ENCODE measurements at places on chromosomes 12 and 14. TPM values are rescaled to one million over a fixed set of nuclear protein-coding genes. Genes with fewer than 3 reads are reported as not detected.
A peak's percentile ranks its signal among the peaks of the same experiment; 100 is the strongest.

Gene HVCN1
- 12.4 TPM for total RNA-seq

Gene CCDC198
- not detected for total RNA-seq

Gene MYG1
- total RNA-seq = 27.7 TPM

- DNase-seq = no peak
- H3K27ac ChIP-seq = peak overlapping the region; percentile 20
- no peak overlapping the region for H3K4me3 ChIP-seq
- no peaks in the 10 kb centered on the region for H3K4me1 ChIP-seq
These were observed 121.2 kb upstream of the LRIG3 start for GRCh38 chr12:59041241-59042121.

DNA sequence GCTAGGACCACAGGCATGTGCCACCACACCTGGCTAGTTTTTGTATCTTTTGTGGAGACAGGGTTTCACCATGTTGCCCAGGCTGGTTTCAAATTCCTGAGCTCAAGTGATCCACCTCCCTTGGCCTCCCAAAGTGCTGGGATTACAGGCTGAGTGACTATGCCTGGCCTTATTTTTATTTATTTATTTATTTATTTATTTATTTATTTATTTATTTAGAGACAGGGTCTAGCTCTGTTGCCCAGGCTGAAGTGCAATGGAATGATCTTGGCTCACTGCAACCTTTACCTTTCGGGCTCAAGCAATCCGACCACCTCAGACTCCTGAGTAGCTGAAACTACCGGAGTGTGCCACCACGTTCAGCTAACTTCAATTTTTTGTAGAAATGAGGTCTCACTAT, 117.0 kb upstream of the MAX start:
- H3K27me3 ChIP-seq = no peaks in the 10 kb centered on the region
- no peaks in the 10 kb centered on the region for H3K36me3 ChIP-seq
- H3K27ac ChIP-seq = no peak overlapping the region

GRCh38 chr14:103066399-103066798, 9.1 kb upstream of the CDC42BPB start:
- H3K27me3 ChIP-seq = no peaks in the 10 kb centered on the region
- DNase-seq = no peak
- no peaks in the 10 kb centered on the region for H3K4me1 ChIP-seq
- no peak overlapping the region for H3K4me3 ChIP-seq

- no peak for DNase-seq
- peak overlapping the region; percentile 74 for H3K27ac ChIP-seq
- H3K36me3 ChIP-seq = no peaks in the 10 kb centered on the region
- H3K4me3 ChIP-seq = peak overlapping the region; percentile 17
- peaks cover 8% of the 10 kb centered on the region for H3K4me1 ChIP-seq
- H3K27me3 ChIP-seq = no peaks in the 10 kb centered on the region
These were observed 103.6 kb downstream of the SSPN start for GRCh38 chr12:26298785-26299621.

- peak overlapping the region; percentile 68 for H3K27ac ChIP-seq
- peaks cover 66% of the 10 kb centered on the region for H3K27me3 ChIP-seq
- H3K4me3 ChIP-seq = peak overlapping the region; percentile 41
- H3K36me3 ChIP-seq = no peaks in the 10 kb centered on the region
- H3K4me1 ChIP-seq = peaks cover 7% of the 10 kb centered on the region
These were observed 1.2 kb downstream of the FLRT2 start for GRCh38 chr14:85531141-85531586.

DNA sequence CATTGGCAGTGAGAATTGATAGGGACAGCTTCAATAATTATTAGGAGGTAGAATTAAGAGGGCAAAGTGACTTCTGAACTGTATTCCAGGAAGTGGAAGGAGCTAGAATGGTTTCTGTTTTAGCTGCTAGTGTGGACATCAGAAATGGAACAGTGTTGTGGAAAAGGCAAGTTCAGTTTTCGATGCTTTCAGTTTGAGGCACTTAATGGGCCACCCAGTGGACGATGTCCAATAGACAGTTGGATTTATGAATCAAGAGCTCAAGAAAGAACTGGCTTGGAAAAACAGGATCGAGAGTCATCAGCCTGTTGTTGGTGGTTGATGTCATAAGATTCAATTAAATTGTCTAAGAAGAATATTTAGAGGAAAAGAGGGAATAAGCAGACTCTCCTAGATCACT, 136.3 kb downstream of the DYRK2 start:
- DNase-seq = no peak
- no peaks in the 10 kb centered on the region for H3K4me1 ChIP-seq
- H3K36me3 ChIP-seq = no peaks in the 10 kb centered on the region
- no peak overlapping the region for H3K27ac ChIP-seq

DNA sequence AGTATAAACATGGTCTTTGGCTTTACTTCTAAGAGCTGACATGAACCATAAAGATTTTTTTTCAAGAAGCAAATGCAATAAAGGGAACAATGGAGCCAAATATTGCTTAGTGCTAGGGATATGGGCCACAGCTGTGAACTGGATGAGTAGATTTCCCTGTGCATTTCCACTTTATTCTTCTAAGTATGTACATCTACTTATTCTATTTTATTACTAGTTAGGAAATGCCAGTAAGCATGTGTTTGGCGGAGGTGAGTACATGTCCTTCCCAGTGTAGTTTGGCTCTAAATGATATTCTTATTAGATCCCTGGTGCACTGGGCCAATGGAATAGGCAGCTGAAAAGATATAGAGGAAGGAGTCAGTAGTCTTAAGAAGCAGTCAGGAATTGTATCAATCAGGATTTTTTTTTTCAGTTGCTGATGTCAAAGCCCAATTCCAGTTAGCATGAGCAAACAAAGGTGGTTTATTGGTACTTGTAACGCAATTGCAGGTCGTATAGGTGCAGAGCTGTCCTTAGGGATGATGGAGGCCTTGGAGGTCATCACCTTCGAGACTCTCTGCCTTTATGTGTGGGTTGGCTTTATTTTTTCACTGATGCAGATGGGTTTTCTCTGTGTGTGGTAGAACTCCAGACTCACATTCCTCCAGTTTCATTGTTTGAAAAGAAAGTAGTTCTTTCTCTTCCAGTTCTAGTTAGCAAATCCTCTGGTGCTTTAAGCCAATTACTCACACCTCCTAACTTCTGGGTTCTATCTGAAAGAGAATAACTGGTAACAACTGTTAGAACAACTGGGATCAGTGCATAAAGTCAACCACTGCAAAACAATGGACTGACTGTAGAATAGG, 139.0 kb upstream of the LRIG3 start:
- no peaks in the 10 kb centered on the region for H3K36me3 ChIP-seq
- H3K27me3 ChIP-seq = no peaks in the 10 kb centered on the region
- no peak overlapping the region for H3K27ac ChIP-seq
- DNase-seq = peak; percentile 36

DNA sequence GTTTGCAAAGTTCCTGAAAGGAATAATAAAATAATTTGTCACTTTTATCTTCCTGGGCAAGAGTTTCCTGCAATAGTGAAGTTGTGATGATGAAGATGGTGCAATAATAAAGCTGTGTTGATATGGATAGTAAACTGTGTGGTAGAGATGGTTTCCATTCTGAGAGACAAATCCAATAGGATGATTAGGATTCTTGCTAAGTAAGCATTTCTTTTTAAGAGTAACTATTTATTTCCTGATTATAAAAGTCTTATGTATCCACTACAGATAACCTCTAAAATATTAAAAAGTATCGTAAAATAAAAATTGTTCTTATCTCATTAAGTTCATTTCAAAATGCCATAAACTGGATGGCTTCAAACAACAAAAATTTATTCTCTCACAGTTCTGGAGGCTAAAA, 28.7 kb downstream of the TSPAN11 start:
- no peaks in the 10 kb centered on the region for H3K36me3 ChIP-seq
- no peaks in the 10 kb centered on the region for H3K4me1 ChIP-seq
- no peak overlapping the region for H3K27ac ChIP-seq
- H3K4me3 ChIP-seq = no peak overlapping the region

GRCh38 chr14:99699861-99700260, 15.8 kb downstream of the CYP46A1 start:
- H3K36me3 ChIP-seq = no peaks in the 10 kb centered on the region
- H3K27me3 ChIP-seq = no peaks in the 10 kb centered on the region
- no peaks in the 10 kb centered on the region for H3K4me1 ChIP-seq
- H3K27ac ChIP-seq = no peak overlapping the region
- DNase-seq = no peak
- no peak overlapping the region for H3K4me3 ChIP-seq

DNA sequence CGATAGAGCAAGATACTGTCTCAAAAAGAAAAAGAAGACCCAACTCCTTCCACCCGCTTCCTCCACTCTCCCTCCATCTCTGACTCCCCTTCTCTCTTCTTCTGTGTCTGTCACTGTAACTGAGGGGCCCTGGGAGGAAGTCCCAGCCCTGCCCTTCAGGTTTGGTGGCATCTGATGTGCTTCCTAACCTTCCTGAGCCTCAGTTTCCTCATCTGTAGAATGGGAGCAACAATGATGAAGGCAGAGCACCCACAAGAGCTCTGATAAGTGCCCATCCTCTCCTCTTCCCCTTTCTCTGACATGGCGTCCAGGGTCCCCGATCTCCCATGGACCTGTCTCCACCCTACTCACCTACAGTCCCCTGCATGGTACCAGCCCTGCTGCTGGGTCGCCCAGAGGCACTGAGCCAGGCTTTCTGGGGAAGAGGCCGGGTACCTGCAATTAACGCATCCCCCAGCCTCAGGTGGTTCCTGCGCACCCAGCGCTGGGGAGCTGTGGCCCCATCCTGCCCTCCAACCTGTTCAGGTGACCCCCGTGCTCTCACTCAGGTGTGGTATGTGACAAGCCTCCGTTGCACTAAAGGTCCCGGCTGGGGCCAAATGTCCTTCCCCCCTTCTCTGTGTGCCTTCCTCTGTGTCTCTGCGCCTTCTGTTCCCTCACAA, 13.2 kb downstream of the FOXN4 start:
- H3K27ac ChIP-seq = no peak overlapping the region
- no peak overlapping the region for H3K4me3 ChIP-seq
- DNase-seq = no peak
- peaks cover 54% of the 10 kb centered on the region for H3K27me3 ChIP-seq

GRCh38 chr14:25050269-25051150, 563 bp upstream of the STXBP6 start:
- H3K27me3 ChIP-seq = peaks cover 57% of the 10 kb centered on the region
- peak overlapping the region; percentile 57 for H3K27ac ChIP-seq
- H3K4me3 ChIP-seq = peak overlapping the region; percentile 49
- H3K4me1 ChIP-seq = peaks cover 26% of the 10 kb centered on the region
- no peaks in the 10 kb centered on the region for H3K36me3 ChIP-seq
- DNase-seq = no peak

DNA sequence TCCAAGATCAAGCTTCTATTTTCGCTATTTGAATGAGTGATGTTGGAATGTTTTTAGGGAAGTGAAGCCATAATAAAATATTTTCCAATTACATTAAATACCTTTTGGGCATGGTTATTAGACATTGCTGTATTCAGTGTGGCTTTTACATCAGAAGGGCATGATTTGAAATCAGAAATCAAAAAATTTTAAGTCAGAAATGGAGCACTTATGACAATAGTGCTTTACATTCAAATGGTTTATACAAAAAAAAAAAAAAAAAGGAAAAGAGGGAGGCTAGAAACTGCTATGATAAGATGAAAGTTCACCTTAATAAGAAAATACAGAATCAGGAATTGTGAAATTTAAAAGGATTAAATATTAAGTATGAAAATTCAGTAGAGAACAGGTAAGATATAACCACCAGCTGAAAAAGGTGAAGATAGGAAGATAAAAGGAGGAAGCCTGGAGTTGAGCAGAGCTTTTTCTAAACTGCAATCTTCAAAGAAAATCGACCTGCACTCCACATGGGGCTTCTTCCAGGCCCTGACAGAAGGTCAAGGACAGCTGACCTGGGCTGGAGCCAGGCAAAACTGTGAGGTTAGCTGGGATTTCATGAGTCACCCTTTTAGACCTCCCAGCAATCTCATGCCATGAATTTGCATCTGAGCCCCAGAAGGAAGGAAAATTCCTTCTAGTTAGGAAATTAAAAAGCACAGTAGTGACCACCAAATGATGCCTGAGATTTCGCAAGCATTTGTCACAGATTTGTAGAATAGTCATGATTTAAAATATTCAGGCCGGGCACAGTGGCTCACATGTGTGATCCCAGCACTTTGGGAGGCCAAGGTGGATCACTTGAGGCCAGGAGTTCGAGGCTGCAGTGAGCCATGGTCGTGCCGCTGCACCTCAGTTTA, 23.4 kb upstream of the BMP4 start:
- no peak overlapping the region for H3K27ac ChIP-seq
- H3K36me3 ChIP-seq = no peaks in the 10 kb centered on the region
- no peak overlapping the region for H3K4me3 ChIP-seq
- H3K4me1 ChIP-seq = no peaks in the 10 kb centered on the region
- no peak for DNase-seq
- H3K27me3 ChIP-seq = no peaks in the 10 kb centered on the region
